ENCODE measurements at places on chromosomes 4 and X.

- DNase-seq, result no peak
Observed at GRCh38 chrX:1076871-1077651, 135.4 kb downstream of the CRLF2 start.

DNA sequence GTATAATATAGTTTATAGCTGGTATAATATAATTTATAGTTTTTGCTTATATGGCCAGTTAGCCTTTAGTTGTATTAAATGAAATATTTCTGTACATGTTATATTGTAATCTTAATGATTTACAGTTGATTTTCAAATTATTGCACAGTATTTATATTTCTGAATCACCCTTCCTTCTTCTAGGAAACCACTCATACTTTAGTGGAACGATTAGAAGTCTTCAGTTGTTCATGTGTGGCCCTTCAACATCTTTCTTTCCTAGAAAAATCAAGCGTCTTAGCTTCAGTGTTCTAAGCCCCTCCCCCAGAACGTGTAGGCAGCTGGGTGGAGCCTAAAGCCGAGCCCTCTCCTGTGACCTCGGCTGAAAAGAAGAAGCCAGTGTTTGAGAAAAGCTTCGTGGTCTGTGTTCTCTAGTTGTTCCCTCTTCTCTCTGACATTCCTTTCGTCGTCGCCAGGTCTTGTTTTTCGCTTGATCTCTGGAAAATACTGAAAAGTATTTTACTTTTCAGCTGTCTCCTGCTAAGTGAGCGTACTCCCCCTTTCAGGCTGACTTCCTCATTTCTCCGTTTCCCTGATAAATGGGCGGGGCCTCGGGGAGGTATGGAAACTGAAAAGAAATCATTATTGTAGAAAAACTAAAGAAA, at the start of gene C4orf33:
TSS of gene C4orf33 (plus strand) at position 342 of the 644 bp plus-strand sequence. CDS start 6,459 bp downstream, outside the sequence.
- peak; percentile 46 for DNase-seq

DNA sequence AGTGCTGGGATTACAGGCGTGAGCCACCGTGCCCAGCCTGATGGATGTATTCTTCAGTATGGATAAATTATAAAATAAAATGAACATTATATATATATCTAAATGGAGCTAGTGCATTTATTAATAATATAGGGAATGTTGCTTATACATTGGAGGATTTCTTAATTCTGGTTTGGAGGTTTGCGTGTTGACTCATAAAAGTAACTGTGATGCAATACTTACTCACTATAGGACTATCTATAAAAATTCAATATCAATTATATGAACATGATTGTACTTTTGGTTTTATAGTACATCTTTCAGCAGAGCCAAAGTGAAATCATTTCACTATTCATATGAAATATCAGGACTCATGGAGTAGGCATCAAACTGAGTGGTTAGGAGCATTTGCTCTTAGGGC, 3.2 kb upstream of the AREG start:
- no peak for DNase-seq

DNA sequence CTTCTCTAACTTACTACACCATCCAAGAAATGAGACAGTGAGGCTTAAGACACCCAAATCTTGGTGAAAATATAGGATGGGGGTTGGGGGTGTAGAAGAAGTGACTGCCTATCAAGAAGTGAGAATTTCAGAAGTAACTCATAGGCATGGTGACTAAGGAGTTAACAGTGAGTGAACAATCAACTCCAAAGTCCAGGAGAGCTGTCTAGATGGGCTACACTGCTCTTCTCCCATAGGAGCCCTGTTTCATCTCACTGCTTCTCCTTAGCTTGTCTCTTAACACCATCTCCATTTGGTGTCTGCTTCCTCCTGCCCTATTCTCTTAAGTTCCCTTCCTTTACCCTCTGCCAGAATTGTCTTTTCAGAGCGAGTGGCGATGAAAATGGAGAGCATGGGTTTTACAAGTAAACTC, 22.7 kb downstream of the FABP2 start:
- no peak for DNase-seq

DNA sequence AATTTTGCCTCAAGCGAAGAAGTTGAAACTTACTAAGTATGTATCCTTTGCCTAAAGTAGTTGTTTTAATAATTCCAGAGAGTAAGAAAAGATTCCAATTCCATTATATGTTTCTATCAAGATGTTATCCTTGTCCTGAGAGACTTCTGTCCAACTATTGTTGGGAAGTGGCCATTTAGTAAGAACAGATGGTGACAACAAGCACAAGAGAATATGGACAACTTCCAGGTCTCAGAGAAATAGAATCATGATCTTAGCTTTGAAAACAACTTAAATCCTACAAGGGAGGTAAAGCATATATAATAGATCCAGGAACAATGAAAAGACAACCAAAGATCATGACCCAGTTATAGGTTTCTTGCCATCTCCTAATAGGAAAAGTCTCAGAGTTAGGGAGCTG, 486.6 kb upstream of the PCDH10 start:
- DNase-seq, result no peak

DNA sequence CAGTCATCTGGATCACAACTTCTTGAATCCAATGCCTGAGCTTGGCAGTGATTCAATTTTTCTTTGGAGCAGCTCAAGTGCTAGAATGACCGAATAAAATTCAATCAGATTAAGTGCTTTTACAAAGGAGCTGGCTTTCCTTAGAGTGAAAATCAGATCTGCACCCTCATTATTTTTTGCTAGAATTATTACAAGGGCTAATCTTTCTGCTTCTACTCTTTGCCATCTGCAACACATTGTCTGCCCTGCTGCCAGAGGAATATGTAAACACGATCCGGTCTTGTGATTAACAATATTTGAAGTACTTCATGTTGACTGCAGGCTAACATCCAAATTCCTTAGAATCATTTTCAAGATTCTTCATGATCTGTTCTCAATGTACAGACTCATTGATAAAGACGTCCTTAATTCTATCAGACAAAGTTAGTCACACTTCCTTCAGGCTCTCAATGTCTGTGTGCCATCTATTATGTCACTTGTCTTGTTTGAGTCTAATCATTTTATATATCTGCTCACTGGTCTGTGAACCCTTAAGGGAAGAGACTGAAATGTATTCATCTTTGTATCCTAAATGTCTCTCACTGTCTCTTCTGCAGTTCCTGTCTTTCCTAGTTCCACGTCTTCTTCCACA, 531.2 kb downstream of the GALNTL6 start:
- no peak for DNase-seq

DNA sequence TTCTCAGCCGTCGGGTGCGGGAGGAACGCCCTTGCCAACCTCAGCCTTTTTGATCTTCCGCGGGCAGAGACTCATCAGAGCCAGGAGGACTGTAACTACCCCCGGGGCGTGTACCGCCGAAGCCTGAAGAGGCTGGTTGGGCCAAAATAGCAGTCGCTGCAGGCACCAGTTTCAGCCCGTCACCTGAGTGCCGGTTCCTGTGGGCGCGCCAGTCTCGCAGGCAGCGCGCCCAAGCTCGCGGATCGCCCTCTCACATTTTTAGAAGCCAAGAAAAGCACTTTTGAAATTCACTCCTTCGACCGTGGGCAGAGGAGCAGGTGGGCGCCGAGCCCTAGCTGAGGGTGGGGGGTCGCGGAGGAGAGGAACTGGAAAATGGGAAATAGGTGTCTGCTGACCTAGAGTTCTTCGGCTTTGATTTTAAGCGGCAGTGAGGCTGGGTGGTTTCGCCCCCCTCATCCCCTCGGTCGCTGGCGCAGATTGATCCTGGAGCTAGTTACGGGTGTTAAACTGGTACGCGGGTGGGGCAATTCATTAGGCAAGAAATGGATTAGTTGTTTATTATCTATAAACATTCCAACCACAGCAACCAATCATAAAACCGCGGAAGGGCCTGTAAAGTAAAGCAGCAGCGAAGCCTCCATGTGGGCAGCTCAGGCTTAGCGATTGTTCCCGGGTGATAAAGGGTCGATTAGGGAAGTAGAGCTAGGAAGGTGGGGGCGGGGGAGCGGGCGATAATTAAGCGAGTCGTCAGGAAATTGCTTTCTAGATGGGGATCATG, 69.2 kb downstream of the FBXO8 start:
- DNase-seq, result no peak

- DNase-seq, result no peak
Observed at GRCh38 chrX:72621625-72622485, 49.2 kb upstream of the HDAC8 start.

DNA sequence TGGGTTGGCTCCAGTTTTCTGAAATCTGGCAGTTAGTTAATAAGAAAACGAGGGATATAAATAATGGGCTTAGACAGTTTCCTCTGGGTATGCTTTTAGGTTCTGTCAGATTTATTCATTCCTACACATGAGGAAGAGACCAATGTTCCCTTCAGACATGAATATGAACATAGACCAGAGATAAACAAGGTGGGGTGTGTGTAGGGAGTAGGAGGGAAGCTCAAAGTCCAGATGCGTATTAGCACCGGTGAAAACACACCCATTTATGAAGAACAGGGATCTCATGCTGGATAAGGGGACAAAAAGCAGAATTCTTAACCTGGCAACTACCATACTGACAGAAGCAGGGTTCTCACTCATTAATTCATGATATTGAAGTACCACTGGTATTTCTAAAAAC, 223.0 kb downstream of the SOWAHB start:
- DNase-seq, result no peak

DNA sequence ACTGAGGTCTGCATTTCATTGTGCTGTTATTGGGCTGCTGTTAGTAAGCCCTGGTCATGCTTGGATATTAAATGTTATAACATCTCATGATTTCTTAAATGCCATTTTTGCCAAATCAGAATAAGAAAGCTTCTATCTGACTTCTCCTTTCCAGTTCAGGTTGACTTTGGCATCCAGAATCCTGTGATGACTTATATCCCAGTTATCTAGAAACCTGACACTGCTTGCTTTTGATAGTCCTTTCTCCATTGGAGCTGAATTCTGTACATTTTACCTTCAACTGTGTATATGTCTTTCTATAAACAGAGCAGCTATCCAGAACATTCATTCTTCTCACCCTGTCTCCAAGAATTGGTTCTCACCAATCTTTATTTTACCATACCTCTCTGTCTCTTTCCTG, 257.7 kb upstream of the GNPDA2 start:
- no peak for DNase-seq

GRCh38 chrX:75228854-75229253, 45.0 kb upstream of the UPRT start:
- no peak for DNase-seq

DNA sequence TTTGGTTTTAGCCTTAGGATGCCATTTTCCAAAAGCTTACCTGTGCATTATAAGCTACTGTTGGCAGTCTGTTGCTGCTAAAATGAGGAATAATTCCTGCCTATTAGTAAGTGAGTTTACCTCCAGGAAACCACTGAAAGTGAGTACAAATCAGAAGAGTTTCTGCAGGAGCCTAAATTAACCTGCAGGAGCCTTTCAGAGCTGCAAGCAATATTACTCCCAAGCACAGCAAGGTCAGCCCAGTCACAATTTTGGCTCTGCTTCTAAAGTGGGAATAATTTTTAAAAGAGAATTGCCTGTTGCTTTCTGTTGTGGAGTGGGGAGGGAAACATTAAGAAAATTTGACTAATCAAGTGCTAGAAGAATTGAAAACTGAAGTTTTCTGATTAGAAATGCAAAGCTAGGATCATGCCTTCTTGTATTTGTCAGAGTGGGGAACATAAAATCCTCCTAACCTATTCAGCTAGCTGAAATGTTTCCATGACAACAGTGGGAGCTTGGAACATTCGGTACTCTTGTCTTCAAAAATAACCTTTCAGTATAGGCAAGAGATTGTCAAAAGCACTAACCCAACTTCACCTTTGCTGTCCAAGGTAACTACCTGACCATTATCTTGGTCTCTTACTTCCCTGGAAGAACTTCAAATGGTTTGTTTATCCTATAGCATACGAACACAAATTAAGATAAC, 193.2 kb downstream of the COMMD8 start:
- no peak for DNase-seq

DNA sequence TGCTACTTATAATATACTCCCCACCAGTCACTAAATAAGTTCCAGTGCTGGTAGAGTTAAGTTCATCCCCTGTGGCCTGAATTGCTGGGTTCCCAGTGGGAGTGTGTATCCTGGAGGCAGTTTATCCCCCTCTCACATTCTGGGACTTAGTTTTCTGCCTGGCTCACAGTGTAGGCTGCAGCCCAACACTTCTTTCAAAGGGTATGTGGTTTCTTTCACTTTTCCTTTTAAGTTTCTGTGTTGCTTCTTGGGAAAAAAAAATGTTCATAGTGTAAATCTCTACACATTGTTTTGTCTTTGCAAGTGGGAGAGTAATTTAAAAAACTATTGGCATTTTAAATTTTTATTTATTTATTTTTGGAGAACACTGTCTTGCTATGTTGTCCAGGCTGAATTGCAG, 204.0 kb downstream of the CHIC1 start:
- DNase-seq, result no peak

- no peak for DNase-seq
Observed at GRCh38 chrX:140439476-140439875, 65.4 kb downstream of the SOX3 start.

DNA sequence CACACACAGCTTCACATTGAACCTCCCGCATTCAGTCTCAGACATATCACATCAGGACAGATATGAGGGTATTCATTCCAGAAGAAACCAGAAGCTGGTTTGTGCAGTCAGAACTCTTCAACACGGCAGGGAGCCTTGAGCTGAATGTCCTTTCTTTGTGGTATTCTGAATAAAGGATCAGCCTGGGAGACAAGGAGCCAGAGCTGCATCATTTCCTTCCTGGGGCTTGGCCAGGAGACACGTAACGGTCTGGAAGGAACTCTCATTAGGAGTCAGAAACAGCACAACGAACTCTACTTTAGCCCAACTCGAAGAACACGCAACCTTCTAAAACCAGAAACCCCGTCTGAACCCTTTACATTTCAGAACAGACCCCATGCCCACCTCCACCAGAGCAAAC, 46.4 kb downstream of the KDR start:
- no peak for DNase-seq

DNA sequence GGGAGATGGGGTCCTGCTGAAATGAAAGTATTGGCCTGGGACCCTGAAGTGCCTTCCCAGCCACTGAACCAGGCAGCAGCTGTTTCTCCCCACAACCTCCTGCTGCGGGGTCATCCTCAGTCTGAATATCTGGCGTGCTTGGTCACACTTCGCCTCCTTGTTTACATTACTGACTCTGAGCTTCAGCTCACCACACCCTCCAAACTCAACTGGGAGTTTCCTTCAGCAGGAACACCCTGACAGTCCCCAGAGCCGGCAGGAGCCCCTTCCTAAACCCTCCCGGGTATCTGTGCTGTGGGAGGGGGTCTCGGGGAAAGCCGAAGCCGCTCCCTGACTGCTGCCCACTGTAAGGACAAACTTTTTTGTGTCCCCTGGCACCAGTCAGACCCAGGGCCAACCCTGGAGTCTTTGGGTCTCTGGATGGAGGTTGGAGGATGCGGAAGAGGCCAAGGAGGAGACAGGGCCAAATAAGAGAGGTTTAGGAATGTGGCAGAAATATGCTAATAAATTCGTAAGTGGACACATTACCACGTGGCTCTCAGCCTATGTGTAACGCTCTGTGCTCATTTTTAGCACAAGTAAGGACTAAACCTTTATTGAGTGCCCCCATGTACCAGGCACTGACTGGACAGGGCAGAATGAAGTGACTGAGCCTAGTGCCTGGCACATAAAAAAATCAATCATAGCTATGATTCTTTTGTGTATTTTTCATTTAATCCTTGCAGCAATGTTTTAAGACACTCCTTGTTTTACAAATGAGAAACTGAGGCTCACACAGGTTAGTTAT, 20.7 kb downstream of the FHDC1 start:
- DNase-seq, result no peak
